Suppressor macrophage (primary cell): ENCODE measurements at places on chromosomes 5 and 9.

DNA sequence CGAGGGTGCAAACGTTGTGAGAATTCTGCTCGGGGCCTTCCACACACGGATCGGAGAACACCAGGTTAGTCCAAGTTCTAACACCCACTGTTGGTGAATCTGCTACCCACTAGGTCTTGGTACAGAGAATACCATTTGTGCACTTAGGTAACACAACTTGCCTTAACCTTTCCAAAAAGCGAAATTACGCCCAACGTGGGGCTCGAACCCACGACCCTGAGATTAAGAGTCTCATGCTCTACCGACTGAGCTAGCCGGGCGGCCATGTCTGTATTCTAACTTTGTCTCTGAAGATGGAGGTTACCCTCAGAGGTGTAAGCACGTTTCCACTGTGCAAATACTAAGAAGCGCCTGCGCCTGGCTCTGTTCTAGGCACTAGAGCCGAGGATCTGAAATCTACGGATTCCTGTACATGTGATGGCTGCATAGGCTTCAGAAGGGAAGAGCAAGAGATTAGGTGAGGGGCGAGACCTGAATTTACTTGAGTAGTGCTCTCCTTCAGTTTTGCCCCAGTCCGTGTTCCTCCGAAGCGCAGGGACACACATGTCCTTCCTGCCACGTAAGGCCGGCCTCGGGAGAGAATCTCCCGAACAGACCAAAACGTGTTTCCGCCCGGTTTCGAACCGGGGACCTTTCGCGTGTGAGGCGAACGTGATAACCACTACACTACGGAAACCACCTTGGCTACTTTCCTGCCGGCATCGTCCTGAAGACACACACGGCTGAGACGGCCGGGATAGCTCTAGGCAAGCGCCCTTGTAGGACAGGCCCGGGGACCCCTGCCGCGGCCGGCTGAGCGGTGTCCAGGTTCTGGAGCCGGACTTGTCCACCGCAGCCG is 1.1 kb upstream of the TRIM41 start:
- peak; percentile 87 for DNase-seq

DNA sequence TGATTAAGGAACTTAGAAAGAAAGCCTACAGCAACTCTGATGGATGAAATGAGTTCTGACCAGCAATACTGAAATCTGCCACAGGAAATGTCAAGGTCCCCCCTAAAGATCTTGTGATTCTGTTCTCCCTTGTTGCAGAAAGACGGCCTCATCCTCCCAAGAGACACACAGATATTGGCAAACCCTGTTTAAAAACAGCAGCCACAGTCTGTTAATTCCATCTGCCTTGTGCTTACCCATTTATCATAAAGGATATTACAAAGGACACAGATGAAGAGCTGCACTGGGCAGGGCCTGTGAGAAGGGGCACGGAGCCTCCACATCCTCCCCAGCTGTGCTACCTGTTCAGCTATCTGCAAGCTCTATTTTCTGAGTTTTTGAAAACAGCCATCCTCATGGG is 15.2 kb downstream of the RAPGEF1 start:
- DNase-seq: no peak

DNA sequence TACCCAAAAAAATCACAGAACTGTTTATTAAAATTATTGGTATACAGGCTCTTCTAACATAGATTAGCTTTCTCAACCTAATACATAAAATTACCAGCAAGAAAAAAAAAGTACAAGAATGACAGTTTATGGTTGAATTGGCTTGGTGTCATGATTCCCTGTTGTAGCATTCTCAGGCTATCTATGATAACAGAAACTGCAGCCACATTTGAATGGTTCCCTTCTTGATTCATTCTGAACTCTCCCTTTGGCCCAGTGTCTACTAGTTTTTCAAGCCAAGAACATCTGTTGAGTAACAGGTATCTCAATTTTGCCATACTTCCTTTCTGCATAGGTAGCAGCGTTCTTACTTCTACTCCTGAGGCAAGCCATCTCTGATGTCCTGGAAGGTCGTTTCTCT is 3.0 kb downstream of the SPIN1 start:
- DNase-seq: no peak

GRCh38 chr5:142605611-142606010 is 80.3 kb downstream of the FGF1 start:
- DNase-seq: no peak

DNA sequence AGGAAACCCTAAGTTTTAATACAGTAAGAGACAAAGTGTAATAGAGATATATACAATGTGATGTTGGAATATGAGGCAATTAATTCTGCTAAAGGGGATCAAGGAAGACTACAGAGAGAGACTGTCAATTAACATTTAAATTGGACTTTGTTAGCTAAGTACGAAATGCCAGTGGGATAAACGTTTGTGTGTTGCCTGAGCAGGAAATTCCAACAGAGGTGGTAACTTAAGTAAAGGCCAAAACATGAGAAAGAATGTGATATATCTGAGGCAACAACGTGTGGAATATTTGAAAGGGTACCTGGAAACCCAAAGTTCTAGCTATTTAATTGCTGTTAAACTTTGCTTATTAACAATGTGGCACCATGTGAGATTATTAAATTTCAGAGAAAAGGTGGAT is 1666.9 kb upstream of the WWC1 start:
- no peak for DNase-seq
